Stimulated activated CD4-positive, alpha-beta T cell treated with anti-CD3 and anti-CD28 coated beads, Interleukin-1b, Interleukin-23, amount 100 ng/mL, for 1 hour (primary cell): ENCODE measurements at places on chromosomes 13 and 19.

GRCh38 chr13:44171156-44171555 lies 202.5 kb upstream of the SERP2 start:
- no peak for DNase-seq

DNA sequence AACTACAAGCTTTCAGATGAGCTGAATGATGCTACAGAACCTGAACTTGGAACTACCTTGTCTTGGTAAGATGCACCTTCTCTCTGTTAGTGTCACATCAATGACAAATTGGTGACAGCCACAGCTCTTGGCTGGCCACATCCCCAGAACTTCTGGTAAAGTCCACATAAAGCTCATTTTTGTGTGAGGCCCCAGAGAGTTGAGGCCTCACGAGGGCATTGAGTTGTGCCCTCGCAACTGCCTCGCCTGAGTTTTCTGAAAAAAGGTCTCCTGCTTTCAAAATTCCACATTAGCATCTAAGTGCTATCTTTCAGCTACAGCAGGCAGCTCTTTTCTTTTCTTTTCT lies 42.6 kb downstream of the MRPL57 start:
- no peak for DNase-seq

DNA sequence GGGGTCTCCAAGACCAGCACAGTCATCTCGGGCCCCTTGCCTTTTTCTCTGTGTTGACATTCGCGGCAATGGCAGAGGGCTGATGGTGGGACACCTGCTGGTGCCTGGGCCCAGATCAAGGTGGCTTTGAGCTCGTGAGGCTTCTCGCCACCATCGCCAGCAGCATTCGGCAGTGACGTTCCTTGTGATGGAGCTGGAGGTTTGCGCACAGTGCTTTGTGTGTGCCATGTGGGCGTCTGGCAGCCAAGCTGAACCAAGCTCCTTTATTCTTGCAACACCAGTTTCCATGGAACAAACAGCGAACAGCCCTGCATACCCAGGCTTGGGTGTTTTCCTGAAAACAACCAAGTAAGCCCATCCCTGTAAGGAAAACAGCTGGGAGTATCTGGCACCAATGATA lies 9.1 kb upstream of the TMEM255B start:
- DNase-seq: no peak

DNA sequence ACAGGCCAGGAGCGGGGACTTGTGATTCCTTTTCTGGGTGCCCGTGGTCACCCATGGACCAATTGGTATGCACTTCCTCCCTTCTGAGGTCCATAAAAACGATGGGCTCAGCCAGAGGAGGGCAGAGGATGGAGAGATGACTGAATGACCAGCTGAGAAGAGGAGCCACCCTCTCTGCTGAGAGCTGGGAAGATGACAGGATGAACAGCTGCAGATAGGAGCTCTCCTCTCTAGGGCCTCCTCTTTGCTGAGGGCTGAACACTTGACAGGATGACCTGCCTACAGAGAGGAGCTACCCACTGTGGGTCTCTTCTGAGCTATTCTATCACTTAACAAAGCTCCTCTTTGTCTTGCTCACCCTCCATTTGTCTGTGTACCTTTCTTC lies 4.1 kb downstream of the IGFL4 start:
- no peak for DNase-seq

- no peak for DNase-seq
Measured at GRCh38 chr13:113579686-113580085, 4.9 kb upstream of the TFDP1 start.

- no peak for DNase-seq
Measured at GRCh38 chr19:53866865-53867224, 838 bp upstream of the MYADM start.

DNA sequence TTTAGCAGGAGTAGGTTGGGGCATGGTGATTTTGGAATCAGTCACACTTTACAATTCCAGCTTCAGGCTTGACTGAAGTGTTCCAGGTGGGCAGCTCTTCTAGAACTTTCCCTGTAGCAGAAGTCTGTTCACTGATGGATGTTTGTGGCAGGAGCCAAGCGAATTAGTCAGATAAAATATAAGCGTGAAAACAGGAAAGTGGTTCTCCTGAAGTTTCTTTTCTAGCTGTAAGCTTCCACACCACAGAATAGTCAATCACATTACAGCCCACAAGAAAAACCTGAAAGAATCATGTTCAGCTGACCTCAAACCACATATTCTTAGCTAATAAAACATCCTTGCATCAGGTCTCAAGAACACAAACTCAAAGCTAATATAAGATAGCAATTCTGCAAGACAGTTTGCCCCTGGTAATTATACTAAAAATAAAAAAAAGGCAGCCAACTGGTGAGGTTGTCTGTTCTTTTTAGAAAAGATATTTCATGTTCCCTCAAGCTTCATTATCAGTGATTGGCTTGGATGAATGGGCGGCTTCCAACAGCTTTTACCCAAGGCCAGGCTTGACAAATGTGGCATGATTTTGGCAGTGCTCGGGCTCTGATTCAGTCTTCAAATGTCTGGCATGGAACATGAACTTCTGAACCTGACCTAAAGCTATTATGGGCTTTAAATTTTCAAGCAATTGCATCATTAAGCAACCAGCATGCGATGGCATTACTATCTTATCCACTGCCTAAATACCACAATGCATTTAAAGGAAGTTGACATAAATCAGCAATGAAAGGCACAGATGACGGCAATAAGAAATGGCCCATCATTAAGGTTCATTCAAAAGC lies 136.8 kb downstream of the DCLK1 start:
- no peak for DNase-seq

DNA sequence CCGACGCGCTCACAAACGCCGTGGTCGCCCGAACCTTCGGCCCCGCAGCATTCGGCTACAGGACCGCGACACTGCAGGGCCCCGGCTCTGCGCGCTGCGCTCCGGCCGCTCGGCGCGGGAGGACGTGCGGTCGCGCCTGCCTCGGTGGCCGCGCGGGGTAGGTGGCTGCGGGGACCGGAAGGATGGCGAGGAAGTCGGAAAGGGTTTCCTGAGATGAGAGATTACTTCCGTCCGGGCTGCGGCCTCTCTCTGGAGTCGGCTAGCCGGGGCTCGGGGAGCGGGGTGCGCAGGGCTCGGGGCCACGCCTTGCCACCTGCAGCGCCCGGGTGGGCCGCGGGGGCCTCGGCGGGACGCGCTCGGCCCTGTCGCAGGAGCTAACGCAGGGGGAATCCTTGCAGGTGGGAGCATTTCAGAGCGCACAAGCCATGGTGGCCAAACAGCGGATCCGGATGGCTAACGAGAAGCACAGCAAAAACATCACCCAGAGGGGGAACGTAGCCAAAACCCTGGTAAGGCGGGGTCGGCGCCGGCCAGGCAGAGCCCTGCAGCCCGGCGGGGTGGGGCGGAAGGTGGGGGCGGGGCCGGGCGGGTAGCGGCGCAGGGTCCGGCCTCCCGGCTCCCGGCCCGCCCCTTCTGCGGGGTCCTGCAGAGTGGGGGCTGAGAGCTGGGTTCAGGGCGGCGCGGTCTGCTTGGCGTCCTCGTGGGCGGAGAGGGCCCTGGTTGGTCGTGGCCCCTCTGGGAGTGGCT lies at the start of gene SERP2:
TSS of gene SERP2 (plus strand) at position 224 of the 747 bp plus-strand sequence. CDS start at position 426, 202 bp downstream.
- no peak for DNase-seq

GRCh38 chr13:48411841-48412531 lies 927 bp downstream of the LPAR6 start:
- DNase-seq: no peak

GRCh38 chr13:34627509-34628208 lies 314.4 kb upstream of the NBEA start:
- DNase-seq: no peak

DNA sequence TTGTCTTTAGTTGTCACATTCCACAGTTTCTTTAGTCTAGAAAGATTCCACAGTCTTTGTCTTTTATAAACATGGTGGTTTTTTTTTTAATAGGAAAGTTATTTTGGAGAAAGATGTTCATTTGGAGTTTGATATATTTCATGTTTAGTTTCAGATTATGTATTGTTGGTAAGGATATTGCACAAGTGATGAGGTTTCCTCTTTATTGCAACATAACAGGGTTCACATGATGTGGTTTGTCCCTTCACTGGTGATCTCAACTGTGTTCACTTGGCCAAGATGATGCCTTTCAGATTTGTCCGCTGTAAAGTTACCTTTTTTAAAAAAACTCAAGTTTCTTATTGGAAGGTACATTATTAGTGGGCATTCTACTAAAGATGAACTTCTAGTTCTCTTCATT lies 3.2 kb downstream of the ZNF230 start:
- DNase-seq: no peak

- DNase-seq: no peak
Measured at GRCh38 chr13:101080616-101081015, 335.7 kb downstream of the NALCN start.

DNA sequence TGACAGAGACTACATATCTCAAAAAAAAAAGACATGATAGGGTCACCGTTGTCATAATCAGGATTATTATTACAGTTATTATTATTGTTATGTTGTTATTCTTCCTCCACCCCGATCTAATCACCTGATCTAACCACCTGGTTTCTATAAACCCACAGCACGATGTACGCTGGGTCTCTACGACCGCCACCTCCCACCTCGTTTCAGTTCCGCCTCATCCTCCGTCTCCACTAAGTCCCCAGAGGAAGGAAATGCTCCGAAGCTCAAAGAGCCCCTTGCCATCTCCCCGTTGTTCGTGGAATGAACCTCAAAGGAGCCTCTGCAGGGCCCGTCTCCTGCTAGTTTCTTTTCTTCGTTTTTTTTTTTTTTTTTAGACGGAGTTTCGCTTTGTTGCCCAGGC lies 15.9 kb upstream of the MEIS3 start:
- no peak for DNase-seq

DNA sequence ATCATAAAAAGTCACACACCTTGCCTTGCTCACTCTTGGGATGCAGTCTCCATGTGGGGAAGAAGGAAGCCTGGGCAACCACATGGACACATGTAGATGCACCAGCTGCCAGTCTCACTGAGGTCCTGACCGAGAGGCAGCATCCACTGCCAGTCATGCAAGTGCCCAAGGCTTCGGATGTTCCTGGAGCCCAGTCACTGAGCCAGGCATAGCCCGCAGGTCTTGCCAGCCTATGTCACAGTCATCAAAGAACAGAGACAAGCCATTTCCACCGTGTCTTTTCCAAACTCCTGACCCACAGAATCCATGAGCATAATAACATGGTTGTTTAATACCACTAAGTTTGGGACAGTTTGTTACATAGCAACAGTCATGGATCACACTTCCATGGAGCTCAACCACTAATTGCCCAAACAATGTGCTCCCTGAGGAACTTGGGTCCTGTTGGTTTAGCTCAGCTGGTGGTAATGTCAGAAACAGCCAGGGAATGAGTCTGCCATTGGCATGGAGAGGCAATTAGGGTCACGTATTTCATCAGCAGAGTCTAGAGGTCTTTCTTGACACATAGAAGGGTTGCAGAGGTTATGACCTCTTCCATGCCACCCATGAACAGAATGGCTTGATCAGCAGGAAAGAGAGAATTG lies 21.5 kb downstream of the STARD13 start:
- DNase-seq: no peak

DNA sequence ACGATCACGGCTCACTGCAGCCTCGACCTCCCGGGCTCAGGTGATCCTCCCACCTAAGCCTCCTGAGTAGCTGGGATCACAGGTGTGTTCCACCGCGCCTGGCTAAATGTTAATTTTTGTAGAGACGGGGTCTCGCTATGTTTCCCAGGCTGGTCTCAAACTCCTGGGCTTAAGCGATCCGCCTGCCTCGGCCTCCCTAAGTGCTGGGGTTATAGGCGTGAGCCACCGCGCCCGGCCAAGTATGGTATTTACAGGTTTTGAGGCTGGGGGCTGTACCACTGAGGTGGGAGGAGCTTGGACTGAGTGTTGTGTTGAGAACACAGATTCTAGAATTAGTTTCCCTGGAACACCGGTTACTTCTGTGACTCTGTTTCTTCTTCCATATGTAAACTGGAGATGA lies 452 bp upstream of the PPM1N start:
- no peak for DNase-seq

- peak; percentile 40 for DNase-seq
Measured at GRCh38 chr19:10510301-10510802, 6.9 kb downstream of the S1PR5 start.

GRCh38 chr13:28889086-28889732 lies 69.1 kb downstream of the MTUS2 start:
- DNase-seq: no peak

DNA sequence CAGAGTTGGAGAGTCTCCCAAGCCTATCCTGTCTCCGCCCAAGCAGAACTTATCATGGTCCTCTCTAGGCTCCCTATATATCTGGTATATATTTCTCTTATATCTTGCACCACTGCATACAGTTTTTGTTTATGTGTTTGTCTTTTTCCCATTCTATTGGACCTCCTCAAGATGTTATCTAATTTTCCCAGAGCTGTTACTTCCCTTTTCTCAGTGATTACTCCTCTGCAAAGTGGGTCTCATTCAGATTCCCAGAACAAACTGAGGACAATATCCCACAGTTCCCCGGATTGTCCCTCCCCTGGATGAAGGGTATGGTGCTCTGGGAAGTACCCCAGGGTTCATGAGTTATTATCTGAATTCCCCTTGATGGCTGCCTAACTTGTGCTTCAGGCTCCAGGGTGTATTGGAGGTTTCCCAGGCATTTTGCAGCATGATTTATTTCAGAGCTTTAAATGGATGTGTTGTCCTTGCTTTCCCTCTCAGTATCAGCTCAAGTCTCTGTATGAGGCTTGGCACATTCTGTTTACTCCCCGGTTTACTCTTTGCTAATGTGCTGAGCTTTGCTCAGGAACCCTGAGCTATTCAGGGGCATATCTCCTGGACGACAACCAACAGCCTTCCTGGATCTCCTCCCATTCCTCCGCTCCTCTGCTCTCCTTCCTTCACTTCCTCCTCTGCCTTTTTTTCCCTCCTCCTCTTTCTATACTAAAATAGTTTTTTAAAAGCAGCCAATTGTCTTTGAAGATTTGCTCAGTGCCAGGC lies 329.3 kb downstream of the SPRY2 start:
- no peak for DNase-seq

DNA sequence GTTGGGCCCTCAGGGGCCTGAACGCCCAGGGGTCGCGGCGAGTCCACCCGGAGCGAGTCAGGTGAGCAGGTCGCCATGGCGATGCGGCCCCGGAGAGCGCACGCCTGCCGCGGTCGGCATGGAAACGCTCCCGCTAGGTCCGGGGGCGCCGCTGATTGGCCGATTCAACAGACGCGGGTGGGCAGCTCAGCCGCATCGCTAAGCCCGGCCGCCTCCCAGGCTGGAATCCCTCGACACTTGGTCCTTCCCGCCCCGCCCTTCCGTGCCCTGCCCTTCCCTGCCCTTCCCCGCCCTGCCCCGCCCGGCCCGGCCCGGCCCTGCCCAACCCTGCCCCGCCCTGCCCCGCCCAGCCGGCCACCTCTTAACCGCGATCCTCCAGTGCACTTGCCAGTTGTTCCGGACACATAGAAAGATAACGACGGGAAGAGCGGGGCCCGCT lies at the start of gene CCNA1:
TSS of gene CCNA1 (plus strand) at position 390 of the 439 bp plus-strand sequence. CDS start 562 bp downstream, outside the sequence.
- no peak for DNase-seq

GRCh38 chr19:30669329-30670010 lies 297.3 kb downstream of the ZNF536 start:
- no peak for DNase-seq
